Activated T-helper 9 cell treated with anti-CD3 and anti-CD28 coated beads, Interleukin-2, amount 50 U/mL, for 16 hours (primary cell): ENCODE measurements at places on chromosomes 3 and 15.

- no peak for DNase-seq
These were observed 11.9 kb downstream of the C2CD4B start for GRCh38 chr15:62153228-62153627.

DNA sequence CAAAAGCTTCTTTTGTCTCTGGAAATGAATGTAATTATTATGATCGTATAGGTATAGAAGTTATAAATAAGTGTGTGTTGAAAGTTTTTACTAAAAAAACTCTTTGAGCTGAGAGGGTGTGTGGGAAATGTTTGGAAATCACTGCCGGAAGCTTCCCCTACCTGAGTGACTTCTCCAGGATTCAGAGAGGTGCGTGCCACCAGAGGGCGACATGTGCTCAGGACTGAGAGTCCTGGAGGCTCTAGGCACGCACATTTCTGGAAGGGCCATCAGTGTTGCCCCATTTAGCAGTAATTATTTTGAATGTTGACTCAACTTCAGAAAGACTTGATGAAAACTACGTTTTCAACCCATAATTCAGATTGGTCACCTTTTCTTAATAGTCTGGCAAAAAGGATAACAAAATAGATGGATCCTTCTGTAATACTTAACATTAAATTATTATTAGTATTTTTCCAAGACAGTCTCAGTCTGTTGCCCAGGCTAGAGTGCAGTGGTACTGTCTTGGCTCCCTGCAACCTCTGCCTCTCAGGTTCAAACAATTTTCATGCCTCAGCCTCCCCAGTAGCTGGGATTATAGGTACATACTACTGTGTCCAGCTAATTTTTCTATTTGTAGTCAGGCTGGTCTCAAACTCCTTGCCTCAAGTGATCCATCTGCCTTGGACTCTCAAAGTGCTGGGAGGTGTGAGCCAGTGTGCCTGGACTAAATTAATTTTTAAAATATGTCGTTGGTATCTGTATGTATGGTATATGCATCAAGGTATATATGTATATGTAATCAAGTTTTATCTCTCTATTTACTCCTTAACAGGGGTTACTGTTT, 34.5 kb downstream of the GPR171 start:
- peak; percentile 72 for DNase-seq

GRCh38 chr3:123637131-123637530, 52.3 kb upstream of the HACD2 start:
- DNase-seq = no peak

GRCh38 chr3:188276375-188276774, 122.4 kb downstream of the LPP start:
- DNase-seq = no peak

- no peak for DNase-seq
These were observed 273.3 kb downstream of the RPLP1 start for GRCh38 chr15:69725957-69726356.
